Mucosa of descending colon (tissue), 3 donors: ENCODE measurements at places on chromosomes 4 and X. TPM values are rescaled to one million over a fixed set of nuclear protein-coding genes. Genes with fewer than 3 reads are reported as not detected.

Gene DUSP21
- total RNA-seq = not detected

Gene BTC
- 5.6 TPM for total RNA-seq

Gene NSG1
- total RNA-seq = 7.9 TPM

Gene BBS12
- total RNA-seq = 3.3 TPM

Gene GAGE12J
- not detected for total RNA-seq

Gene KLF3
- total RNA-seq = 128 TPM

Gene ANKRD50
- 11.0 TPM for total RNA-seq

Gene MAGEA10
- not detected for total RNA-seq

Gene ANXA3
- 35.5 TPM for total RNA-seq

Gene PPP1R2C
- not detected for total RNA-seq

Gene AR
- 1.2 TPM for total RNA-seq

Gene PYURF
- total RNA-seq = 41.3 TPM
